ENCODE measurements at places on chromosomes 7 and 10.
A peak's percentile ranks its signal among the peaks of the same experiment; 100 is the strongest.

DNA sequence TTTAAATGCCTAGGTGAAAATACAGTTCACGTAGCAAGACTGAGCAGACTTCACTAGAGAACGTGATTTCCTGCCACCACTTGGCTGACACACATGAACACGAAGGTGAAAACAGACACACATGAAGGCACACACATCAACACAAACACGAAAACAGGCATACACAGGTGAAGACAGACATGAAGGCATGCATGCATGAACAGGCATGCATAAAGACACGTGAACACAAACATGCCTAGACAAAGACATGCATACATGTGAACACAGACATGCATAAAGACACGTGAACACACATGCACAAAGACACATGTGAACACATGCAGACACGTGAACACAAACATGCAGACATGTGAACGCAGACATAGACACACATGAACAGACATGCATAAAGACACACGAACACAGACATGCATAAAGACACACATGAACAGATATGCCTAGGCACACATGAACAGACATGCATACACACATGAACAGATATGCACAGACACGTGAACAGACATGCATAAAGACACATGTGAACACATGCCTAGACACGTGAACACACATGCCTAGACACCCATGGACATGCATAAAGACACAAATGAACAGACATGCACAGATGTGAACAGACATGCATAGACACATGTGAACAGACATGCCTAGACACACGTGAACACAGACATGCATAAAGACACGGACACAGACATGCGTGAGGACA lies 243.1 kb downstream of the ZMYND11 start:
- no peak for DNase-seq

DNA sequence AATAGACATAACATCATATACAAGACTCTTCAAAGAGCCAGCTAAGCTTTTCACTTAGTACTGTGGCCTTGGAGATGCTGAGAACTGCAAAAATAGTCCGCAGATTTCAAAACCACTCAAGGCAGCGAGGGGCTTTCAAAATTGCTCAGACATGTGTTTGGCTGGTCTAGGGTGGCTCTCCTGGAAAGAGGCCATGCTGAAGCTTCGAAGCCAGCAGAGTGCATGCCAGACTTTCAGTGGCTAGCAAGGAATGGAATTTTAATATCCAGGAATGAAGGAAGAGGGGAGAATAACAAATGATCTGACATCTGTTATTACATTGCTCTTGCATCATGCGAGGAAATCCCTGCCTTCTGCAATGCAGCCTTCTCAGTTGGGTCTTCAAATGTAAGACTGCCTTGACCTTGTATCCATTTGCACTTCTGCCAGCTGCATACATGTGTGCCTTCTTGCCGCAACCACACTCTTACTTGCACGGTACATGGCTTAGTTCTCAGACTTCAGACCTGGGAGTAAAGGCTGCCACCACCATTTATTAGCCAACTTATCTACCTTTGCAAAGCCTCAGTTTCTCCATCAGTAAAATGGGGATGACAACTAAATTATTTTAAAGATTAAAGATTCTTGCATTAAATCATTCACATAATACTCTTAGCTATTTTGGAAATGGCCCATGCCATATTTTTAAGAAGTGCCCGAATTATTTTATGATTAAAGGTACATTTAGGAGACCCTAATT lies 55.9 kb downstream of the ITIH5 start:
- DNase-seq = peak; percentile 88

DNA sequence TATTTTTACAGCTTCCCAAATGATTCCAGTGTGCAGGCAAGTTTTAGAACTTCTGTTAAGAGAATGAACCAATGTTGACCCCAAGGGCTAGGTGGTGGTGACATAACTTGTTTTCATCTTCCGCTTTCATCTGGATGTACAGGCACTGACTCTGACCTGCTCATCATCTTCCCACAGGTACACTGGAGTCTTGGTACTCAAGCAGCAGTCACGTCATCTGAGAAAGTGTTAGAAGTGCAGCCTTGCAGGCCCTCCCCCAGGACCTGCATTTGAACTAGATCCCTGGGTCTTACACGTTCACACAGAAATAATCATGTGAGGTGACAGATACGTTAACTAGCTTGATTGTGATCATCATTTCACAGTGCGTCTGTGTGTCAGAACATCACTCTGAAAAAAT lies 212.2 kb downstream of the CELF2 start:
- no peak for DNase-seq

GRCh38 chr7:2106440-2106839 lies 126.3 kb downstream of the MAD1L1 start:
- no peak for DNase-seq

GRCh38 chr7:139118805-139119485 lies 9.4 kb upstream of the ZC3HAV1 start:
- DNase-seq = no peak

- DNase-seq = no peak
These were observed 440.4 kb downstream of the PLXNA4 start for GRCh38 chr7:132135746-132136385.

GRCh38 chr10:76433161-76434005 lies 1002.0 kb downstream of the LRMDA start:
- no peak for DNase-seq

DNA sequence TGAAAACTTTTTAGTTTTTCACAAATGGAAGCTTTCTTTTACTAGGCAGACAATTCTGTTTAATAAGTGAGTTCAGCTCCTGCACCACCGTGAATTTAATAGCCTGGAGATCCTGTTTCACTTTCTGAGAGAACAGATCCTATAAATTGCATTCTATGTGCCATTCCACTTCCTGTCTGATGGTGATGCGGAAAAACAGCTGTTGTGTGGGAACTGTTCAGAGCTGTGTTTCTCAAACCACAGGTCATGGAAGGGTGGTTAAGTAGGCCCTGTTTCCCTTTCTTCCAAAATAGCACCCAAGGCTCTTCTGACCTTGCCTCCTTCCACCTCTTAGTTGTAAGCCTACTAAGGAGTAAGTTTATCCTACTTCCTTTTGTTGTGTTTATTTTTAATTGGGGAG lies 97.2 kb upstream of the DKK1 start:
- no peak for DNase-seq

DNA sequence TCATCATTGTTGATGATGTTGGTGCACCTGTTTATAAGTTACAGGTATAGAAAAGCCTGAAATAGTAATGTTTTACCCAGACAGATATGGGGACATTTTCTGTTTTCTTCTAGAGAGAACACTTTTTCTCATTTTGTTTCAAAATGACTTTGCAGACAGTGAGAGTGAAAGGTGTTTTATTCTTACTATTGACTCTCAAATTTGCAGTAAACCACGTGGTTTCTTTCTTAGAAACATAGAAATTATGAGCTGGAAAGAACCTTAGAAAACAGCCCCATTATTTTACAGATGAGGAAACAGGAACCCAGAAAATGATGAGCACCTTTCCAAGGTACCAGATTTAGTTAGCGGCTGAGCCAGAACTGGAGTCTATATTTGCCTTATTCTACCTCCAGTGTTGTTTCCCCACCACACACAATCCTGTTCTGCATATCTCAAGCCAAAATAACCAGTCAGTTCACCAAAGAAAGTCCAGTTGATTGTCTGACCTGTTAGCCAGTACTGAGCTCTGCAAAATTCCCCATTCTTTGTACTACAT lies 138.9 kb upstream of the AHR start:
- no peak for DNase-seq

GRCh38 chr7:20191391-20191869 lies 25.8 kb downstream of the MACC1 start:
- DNase-seq = no peak

- no peak for DNase-seq
These were observed 35.7 kb downstream of the PPP1R9A start for GRCh38 chr7:94943134-94943533.

DNA sequence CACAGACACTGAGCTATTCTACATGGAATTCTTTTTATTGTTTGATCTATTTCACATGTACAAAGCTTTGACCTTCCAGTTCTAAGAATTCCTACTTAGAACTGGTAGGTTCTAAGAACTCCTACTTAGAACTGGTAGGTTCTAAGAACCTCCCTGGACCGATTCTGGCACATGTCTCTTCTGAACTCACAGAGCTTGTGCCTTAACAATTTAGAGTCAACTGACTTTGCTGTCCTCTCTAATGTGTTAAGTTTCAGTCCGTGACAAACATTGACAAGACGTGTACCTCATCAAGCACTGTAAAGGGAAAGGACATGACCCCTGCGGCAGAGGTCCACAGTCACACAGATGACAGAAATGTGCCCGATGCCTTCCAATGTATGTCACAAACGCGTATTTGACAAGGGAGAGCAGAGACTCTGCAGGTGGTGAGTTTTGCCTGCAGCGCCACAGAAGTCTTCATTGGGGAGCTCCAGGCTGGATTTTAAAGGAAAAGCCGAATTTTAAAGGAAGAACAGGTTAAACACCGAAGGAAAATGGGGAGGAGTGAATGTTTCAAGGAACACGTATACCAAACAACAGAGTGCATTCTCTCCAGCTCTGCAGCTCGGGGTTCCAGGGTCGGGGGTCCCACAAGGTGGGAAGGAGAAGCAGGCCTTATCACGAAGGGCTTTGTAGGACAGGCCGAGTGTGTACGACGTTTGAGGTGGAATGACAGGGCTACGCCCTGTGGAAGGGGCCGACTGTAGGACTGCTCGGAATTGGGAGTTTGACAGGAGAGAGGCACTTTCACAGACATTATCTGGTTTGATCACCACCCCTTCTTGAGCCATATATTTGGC lies 161.1 kb upstream of the KLF14 start:
- no peak for DNase-seq

GRCh38 chr10:24097751-24098207 lies 111.2 kb upstream of the KIAA1217 start:
- no peak for DNase-seq

GRCh38 chr10:12042409-12042796 lies 206 bp downstream of the UPF2 start:
- DNase-seq = peak; percentile 77

- no peak for DNase-seq
These were observed 72.7 kb downstream of the JMJD1C start for GRCh38 chr10:63393050-63393449.

GRCh38 chr10:71241830-71242621 lies 29.7 kb downstream of the UNC5B start:
- DNase-seq = no peak

DNA sequence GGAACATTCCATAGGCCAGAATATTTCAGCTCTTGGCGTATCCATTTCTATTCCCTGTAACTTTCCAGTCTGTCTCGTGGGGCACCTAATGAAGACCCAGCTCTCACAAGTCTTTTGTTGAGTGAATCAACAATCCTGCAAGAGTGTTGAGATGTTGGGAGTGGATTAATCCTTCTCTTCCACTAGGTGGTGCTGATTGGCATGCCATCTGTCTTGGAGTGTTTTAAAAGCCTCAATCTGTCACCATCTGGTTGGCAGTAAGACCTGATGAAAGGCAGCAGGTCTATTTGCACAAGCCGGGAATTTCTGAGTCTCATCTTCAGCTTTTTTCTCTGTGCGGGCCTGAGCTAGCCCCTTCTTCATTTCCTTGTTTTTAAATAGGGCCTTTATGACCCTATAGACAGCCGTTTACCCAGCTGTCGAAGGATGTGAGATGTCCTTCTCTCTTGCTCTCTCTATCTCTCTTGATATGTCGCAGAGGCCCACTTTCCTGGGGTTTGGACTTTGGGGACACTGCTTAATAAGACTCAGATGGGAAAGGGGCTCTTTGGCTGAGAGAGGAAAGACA lies 180.5 kb downstream of the ZNF365 start:
- DNase-seq = no peak

DNA sequence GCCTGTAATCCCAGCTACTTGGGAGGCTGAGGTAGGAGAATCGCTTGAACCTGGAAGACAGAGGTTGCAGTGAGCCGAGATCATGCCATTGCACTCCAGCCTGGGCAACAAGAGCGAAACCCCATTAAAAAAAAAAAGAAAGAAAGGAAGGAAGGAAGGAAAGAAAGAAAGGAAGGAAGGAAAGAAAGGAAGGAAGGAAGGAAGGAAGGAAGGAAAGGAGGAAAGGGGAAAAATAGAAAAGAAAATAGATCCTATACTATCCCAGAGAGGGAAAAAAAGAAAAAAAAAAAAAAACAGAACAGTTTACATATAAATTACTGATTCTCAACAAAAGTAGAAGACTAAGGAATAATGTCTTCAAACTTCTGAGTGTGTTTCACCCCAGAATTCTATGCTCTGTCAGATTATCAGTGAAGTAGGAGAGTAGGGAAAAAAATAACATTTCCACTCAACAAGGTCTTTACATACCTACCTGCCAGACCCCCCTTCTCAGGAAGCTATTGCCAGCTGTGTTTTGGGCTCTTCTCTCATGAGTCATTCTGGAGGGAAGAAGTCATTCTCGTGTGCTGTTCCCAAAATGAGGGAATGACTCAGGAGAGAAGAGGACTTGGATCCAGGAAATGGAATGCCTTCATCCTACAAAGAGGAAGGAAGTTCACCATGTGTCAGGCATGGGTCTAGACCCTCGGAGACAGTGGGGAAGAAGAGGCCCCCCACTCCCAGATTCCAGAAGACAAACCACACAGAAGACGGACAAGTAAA lies 20.9 kb downstream of the RGS10 start:
- no peak for DNase-seq

Data from right forelimb (tissue), 1 donor.